Right renal pelvis (tissue), 4 donors: ENCODE measurements at places on chromosomes 1 and 21.

DNA sequence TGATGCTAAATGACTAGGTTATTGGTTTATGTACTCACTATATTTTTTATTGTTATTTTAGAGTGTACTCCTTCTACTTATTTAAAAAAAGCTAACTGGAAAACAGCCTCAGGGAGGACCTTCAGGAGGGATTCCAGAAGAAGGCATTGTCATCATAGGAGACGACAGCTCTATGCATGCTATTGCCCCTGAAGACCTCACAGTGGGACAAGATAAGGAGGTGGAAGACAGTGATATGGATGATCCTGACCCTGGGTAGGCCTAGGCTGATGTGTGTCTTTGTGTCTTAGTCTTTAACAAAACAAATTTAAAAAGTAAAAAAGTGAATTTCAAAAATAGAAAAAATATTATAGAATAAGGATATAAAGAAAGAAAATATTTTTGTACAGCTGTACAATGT lies 155.7 kb upstream of the CD34 start:
- DNase-seq: no peak

- DNase-seq: no peak
Observed at GRCh38 chr21:14998336-14998735, 66.5 kb downstream of the NRIP1 start.

DNA sequence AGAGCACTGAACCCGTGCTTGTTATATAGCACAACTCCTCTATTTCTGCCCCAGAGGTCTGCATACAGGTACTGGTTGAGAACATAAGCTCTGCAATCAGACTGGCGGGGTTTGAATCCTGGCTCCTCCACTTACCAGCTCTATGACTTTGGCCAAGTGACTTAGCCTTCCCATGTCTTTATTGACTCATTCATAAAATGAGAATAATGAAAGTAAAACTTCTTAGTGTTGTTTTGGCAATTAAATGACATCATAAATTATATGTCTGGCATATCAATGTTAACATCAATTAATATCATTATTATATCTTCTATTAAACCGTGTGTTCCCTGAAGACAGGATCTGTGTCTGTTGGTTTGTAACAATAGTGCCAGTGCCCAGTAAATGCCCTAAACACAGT lies 4.3 kb downstream of the INKA2 start:
- DNase-seq: no peak

- no peak for DNase-seq
Observed at GRCh38 chr1:53419034-53419433, 40.2 kb upstream of the DMRTB1 start.

DNA sequence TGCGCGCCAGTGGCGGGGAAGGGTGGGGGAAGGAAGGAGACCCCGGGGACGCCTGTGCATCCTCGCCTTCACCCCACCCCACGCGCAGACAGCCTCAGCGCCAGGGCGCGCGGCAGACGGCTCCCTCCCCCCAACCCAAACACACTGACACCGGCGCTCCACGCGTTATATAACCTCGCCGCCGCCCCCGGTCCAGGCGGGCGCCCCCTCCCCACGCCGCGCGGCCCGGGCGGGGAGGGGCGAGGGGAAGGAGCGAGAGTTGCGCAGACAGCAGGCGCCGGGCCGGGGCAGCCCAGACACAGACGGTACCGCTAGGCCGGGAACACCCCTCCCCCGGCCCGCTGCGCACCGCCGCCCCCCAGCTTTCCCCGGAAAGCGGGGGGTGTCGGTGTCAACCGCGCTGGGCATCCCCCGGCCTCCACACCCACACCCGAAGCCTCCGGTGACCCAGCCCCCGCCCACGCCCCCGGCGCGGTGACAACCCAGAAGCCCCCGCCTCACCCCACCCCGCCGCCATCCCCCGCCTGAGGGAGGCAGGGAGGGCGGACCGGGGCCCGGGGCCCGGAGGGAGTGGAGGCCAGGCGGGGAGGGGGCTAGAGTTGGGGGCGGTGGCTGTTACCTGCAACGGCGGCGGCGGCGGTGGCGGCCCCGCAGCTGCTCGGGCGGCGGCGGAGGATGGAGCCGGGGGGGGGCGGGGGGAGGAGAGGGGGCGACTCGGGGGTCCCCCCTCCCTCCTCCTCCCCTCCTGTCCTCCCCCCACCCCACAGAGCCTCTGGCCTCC lies 432 bp downstream of the AKT3 start:
- no peak for DNase-seq

GRCh38 chr1:7256526-7256925 lies 471.3 kb downstream of the CAMTA1 start:
- no peak for DNase-seq

GRCh38 chr1:58754683-58755467 lies 29.0 kb downstream of the JUN start:
- DNase-seq: no peak

DNA sequence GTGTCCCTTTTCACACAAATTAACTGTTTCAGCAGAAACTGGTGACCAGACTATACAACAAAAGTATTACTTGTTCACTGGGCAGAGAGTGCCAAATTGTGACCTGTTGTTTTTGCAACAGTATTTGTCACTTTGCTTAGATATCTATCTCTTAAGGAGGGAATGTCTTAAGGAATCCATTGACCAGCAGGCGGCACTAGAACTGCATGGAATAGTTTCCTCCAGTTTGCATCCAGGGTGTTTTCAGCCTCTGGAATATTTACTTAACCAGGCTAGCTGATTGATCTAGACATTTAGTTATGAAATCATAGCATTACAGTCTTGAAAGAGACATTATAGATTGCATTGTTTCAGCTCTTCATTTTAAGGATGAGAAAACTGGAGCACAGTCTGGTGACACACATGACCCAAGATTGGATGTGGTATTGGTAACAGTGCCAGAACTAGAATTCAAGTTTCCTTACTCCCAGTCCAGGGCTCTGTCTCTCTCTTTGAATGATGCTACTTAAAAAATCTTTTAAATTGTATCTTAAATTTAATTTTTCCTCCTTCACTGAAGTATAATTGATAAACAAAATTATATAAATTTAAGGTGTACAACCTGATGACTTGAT lies 16.9 kb downstream of the RPTN start:
- DNase-seq: peak; percentile 30

DNA sequence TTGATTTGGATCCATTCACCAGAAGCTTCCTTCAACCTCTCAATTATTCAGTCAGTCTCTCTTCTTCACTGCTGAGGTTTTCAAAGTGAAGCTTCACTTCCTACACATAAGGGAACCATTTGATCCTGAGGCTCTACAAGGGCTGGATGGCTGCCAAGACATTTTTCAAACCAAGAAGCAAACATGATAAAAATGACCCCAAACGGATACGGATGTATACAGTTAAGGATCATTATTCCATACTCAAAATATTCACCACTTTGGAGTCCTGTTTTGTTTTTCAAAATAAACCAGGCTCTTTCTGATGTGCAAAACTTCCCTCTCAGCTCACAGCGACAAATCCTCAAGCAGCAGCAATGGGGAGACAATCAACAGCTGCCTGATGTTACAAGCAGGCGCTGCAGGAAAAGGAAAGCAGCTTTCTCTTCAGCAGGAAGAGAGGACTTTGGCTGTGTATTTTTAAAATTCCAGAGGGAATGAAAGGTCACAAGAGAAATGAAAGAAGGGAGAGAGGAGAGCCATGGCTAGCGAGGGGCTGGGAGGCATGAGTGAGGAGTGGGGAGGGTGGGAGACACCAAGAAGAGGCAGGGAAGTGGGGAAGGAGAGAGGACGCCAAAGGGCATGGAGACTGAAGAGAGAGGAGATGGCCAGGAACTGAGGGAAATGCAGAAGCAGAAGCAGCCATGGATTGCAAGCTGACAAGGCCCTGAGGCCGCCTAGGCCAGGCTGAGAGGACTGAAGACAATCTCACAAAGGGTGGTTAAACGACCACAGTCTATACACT lies 145.4 kb downstream of the SLC45A1 start:
- peak; percentile 58 for DNase-seq

DNA sequence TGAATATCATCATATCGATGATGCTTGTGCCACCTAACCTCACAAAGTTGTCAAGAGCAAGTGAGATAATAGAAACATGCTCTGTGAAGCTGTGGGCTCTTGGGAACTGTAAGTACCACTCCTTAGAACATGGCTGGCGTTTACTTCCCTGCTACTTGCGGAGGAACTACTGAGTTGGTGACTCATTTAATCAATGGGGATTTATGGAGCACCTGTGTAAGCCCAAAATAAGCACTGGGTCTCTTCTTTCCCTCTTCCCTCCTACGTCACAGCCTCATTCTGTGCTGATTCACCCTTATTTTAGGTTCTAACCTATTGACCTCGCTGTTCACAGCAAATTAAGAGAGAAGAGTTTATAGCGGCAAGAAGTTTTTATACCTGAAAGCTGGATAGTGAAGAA lies 52.9 kb downstream of the PRDM2 start:
- DNase-seq: no peak

DNA sequence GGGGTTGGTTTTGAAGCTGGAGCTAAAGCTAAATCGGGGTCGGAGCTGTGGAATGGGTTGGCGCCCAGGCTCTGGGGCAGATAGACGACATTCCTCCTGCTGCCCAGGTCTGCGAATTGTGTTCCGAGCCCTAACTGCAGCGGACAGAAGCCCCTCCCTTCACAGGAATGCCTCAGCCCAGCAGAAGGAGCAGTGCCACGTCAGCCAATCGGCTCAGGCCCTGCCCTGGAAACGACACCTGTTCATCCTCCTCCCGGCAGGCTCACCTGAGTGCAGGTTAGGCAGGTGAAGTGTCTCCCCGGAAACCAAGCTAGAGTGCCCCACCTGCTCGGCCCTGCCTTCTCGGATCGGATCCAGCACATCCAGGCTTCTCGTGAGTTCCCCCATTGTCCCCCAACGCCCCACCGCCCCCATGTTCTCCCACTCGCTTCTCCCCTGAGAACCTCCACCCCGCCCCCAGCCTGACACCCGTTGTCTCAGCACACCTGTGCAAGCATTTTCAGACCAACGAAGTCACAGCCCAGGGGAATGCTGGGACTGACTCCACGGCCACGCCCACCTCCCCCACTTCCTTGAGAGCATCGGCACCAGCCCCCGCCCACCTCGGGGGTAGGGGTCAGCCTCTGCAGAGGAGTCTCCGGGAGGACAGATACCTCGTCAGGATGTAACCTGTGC lies 775 bp downstream of the TMEM125 start:
- no peak for DNase-seq

- DNase-seq: no peak
Observed at GRCh38 chr21:15028186-15028585, 36.6 kb downstream of the NRIP1 start.

- no peak for DNase-seq
Observed at GRCh38 chr1:164838786-164839185, 279.8 kb downstream of the PBX1 start.

DNA sequence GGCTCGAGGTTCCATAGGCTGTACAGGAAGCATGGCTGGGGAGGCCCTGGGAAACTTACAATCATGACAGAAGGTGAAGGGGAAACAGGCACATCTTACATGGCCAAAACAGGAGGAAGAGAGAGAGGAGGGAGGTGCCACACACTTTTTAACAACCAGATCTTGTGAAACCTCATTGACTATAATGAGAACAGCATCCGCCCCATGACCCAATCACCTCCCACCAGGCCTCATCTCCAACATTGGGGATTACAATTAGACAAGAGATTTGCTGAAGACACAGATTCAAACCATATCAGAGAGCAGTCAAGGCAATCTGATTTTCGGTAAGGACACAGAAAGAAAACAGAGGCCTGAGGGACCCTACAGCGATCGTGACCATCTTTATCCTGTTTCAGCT lies 41.7 kb downstream of the TNFRSF9 start:
- no peak for DNase-seq

DNA sequence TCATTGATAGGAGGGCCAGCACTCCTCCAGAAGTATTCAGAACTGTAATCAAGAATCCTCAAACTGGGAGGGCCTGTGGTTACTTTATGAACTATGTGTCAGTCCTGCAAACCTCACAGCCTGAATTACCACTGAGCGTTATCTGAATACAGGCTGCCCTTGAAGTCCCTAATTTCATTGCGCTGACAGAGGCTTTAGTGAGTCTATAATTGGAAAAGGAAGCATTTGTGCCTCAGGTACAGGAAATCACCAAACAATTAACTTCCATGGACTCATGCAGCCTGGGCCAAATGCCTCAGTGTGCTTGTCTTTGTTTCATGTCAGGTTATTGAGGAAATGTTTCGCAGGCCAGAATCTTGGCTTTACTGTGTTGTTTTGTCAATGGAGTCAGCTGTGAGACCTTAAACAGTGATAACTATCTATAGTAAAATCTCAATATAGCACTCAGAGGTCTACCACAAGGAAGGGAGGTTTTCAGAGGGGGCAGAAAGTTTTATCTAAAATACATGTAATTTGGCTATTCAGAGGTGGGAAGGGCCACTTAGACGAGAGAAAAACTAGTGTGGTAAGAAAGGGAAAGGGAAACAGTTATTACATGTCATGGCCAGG lies 32.9 kb upstream of the DOCK7 start:
- no peak for DNase-seq

DNA sequence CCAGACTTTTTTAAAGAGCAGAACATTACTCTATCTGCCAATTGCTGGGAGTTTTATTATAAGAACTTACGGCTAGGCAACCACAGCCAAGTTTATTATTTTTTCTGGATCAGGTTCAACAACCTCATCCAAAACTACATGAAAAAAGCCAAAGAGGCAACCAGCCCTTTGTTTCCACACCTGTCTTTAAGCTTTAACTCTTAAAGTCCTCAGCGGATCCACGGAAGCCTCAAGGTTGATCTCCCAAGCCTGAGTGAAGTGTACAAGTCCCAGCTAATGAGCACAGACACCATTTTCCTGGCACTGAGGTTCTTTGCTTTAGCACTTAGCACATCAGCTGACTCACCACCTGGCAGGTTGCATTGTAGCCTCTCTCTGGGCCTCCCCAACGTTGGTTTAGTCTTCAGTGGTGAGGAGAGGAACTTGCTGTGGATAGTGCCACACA lies 143.1 kb downstream of the TGFBR3 start:
- no peak for DNase-seq

- no peak for DNase-seq
Observed at GRCh38 chr1:49630156-49630555, 393.6 kb downstream of the AGBL4 start.

DNA sequence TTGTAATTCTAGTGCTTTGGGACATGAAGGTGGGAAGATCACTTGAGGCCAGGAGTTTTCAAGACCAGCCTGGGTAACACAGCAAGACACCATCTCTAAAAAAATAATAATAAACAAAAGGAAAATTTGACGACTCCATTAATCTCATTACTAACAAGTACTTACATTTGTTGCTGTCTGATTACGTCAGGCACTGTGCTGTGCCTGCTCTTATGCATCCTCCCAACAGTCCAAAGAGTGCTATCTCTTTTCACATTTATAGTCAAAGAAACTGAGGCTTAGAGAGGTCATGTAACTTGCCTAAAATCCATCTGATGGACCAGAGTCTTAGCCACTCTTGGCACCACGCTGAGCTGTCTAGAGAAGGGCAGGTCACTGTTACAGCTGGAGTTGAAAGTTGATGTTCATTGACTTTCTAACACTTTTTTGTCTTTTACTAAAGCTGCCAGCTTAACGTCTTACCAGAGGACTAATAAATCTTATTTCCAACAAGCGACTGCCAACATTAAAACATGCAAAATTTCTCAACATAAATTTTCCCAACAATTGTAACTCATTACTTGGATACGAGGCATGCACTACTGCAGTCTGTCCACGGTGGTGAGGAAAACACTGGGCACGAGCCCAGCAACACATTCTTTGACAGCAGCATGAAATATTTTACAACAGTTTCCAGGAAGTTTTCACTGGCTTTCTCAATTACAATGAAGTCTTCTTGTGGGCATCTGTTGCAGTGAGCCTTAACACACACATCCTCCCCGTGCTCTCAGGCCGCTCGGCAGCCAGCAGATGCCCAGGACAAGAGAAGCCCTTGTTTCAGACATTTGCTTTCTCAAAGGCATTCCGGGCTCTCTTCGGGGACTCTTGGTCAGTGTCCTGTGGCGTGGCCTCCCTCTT lies 262.9 kb upstream of the PROX1 start:
- no peak for DNase-seq
